Sigmoid colon (tissue), 7 donors: ENCODE measurements at places on chromosomes 11 and 22. TPM values are rescaled to one million over a fixed set of nuclear protein-coding genes. Genes with fewer than 3 reads are reported as not detected.

The CASP5 gene
- 43.3 TPM for polyA plus RNA-seq

GRCh38 chr11:101010899-101011298 lies 118.7 kb downstream of the PGR start:
- no peak for DNase-seq

DNA sequence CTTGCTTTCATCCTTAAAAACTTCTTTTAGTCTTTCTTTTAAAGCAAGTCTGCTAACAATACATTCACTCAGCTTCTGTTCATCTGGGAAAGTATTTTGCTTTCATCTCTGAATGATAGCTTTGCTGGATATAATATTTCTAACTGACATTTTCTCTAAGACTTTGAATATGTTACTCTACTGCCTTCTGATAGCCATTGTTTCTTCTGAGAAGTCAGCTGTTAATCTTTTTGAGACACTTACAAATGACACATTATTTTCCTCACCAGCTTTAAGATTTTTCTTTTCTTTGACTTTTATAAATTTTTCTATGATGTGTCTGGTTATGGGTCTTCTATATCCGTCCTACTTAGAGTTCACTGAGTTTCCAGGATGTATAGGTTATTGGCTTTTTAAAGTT lies 643.1 kb downstream of the KCNA4 start:
- no peak for DNase-seq

- no peak for DNase-seq
These were observed 591.2 kb downstream of the OPCML start for GRCh38 chr11:132941024-132941646.

GRCh38 chr11:92390783-92391182 lies 166.2 kb downstream of the FAT3 start:
- no peak for DNase-seq
